ENCODE measurements at places on chromosomes 1 and 21.

- DNase-seq: no peak
Observed at GRCh38 chr21:34510148-34511142, 1.6 kb downstream of the KCNE1 start.

- no peak for DNase-seq
Observed at GRCh38 chr1:248596615-248597014, 885 bp downstream of the OR2T10 start.

GRCh38 chr1:217363319-217363718 is 267.6 kb downstream of the GPATCH2 start:
- no peak for DNase-seq

DNA sequence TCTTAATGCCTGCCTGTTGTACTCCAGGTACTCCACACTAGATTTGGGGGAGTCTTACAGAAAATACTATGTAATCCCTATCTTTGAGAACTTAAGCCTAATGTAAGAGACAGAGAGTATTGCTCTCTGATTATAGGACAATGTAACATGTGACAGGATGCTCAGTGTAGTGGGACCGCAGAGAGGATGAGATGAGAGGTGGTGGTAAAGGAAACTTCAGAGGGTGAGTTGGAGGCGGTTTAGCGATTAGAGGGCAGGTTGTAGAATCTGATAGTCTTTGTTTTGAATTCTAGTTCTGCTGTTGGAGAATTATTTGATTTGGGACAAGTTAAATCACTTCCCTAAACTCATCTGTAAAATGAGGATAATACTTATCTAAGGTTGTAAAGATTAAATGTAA is 5.4 kb downstream of the SOAT1 start:
- DNase-seq: no peak

- DNase-seq: no peak
Observed at GRCh38 chr1:182407724-182408123, 7.3 kb upstream of the TEDDM1 start.

- no peak for DNase-seq
Observed at GRCh38 chr1:200911361-200911760, 16.7 kb downstream of the INAVA start.

- peak; percentile 73 for DNase-seq
Observed at GRCh38 chr1:26431979-26432695, at the start of gene DHDDS. TSS of gene DHDDS (plus strand) at chr1:26432321. CDS start at chr1:26432946, 625 bp downstream.

DNA sequence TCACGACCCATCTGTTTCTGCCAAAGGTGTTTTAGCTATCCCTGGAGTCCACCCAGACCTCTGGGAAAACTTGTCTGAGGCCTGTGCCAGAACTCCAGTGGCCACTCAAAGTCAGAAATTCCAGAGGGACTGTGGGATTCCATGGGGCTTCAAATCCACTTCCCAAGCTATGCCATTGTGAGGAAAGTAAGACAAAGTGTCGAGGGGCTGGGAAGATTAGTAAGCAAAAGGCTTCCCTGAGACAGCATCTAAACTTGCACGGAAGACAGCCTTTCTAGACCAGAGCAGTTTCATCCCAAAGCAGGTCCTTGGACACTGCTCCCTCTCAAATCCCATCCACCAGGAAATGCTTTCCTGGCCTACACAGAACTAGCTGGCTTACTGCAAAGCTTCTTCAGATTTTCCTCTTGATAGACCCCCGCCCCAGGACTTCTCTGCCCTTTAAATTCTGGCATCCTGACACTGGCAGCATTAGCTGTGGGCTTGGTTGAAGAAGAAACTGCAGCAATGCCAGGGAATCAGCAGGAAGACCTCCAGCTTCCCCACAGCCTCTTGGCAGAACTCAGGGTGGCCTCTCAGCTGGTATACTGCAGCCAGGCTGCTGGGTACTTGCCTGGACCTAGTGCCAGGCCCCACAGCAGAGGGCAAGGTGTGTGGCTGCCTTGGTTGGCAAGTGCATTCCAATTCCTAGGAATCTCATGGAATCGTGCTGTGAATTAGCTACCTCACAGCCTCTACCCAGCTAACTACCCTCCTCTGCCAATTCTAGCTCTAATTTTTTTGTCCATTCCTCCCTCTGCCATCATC is 27.3 kb upstream of the LMX1A start:
- no peak for DNase-seq

DNA sequence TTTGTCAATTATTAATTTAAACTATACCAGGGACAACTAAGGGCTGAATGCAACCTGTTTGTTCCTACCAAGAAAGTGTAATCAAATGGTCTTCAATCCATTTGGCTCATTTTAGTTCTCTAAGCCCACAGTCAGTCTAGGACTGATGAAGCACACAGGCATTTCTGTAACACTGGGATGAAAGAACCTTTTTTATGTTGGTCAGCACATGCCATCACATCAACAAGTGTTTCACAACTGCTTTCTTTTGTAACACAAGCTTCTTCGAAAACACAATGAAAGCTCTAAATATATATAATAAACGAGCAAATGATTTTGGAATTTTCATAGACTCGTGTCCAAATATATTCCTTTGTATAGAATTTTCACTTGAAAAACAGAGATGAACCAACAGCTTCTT is 28.8 kb downstream of the HEATR1 start:
- no peak for DNase-seq

DNA sequence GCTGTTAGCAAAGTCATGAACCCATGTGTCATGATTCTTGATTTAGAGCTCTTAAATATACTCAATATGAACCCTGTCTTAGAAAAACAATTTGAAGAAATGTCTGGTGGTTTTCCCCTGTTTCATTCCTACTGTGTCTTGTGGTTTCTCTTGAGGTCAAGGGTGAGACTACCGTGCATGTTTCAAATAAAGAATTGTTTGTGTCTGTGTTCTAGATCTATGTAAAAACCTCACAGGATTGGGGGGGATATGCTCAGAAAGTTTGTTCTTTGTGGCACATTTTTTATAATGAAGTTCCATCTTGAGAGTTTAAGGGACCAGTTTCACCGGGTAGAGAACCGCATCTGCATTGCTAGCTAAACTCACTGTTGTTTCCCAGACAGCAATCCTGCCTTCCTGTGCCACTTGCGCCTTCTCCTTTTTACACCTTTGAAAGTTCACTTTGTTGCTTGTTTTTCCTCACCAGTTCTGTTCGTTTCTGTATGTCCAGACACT is 30.9 kb upstream of the CACYBP start:
- no peak for DNase-seq

- DNase-seq: no peak
Observed at GRCh38 chr1:58622571-58622970, 45.5 kb upstream of the TACSTD2 start.

DNA sequence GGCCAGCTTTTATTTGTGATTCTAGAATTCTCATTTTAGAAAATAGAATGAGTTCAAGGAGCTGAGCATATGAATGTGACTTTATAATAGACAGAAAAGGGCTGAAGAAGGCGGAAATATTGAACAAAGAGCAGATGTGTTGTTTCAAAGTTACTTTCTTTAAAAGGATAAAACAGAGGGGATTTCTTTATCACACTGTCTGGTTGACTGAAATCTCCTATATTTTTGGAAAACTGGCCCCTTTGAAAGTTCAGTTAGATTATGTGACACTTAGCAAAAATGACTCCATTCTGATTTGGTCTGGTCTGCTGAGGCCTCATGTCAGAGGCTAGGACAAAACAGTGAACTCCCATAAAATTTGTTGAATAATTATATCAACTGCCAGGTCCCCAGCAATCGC is 46.4 kb upstream of the DNAH14 start:
- DNase-seq: no peak

DNA sequence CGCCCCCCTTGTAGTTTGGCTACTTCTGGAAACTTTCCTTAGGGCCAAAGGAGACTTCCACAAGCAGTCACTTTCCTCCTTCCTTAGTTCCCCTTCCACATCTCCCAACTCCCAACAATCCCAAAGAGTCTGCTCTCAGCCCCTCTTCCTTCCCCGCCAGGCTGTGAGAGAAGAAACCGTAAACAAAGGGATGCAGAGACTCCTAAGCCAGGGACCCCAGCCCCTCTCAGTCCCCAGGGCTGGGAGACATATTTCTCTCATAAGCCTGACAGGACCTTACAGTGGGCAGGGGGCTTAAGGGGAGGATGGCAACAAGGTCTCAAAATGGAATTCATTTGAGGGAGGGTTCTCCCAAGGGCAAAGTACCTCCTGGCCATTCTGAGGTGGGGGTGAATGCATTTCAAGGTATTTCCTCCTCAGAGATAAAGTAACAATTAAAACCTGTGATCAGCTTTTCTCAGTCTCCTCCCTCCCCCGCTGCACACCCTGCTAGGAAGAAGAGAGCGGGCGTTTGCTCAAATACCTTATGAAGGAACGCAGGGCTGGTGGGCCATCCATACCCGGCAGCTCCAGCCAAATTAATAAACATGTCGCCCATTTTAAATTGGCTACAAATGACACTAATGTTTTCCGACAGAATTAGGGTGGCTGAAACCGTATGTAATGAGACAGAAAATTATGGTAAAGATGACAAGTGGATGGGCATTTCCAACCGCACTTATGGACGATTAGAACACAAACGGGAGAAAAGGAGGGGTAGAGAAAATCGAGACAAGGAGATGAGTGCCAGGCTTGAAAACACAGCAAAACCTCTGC is 4.0 kb downstream of the BARHL2 start:
- DNase-seq: no peak

DNA sequence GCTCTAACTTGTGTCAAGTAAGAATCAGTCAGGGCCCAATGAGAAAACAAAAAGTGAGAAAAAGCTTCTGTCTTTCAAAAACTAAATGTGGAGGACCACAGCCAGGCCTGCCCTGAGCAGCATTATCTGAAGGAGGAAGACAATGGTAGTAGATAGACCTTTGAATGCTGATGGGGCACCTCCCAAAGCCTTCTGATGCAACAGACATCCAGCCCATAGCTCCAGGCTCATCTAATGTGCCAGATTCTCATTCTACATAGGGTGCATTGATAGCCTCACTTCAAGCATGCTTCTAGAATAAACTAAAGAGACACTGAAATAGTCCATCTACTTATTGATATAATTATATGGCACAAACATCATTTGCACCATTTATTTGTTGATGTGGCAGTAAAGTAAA is 351.6 kb downstream of the HHIPL2 start:
- no peak for DNase-seq

- DNase-seq: no peak
Observed at GRCh38 chr1:14974361-14974760, 179.2 kb upstream of the TMEM51 start.

- no peak for DNase-seq
Observed at GRCh38 chr1:39026866-39027507, 837 bp downstream of the NDUFS5 start.

DNA sequence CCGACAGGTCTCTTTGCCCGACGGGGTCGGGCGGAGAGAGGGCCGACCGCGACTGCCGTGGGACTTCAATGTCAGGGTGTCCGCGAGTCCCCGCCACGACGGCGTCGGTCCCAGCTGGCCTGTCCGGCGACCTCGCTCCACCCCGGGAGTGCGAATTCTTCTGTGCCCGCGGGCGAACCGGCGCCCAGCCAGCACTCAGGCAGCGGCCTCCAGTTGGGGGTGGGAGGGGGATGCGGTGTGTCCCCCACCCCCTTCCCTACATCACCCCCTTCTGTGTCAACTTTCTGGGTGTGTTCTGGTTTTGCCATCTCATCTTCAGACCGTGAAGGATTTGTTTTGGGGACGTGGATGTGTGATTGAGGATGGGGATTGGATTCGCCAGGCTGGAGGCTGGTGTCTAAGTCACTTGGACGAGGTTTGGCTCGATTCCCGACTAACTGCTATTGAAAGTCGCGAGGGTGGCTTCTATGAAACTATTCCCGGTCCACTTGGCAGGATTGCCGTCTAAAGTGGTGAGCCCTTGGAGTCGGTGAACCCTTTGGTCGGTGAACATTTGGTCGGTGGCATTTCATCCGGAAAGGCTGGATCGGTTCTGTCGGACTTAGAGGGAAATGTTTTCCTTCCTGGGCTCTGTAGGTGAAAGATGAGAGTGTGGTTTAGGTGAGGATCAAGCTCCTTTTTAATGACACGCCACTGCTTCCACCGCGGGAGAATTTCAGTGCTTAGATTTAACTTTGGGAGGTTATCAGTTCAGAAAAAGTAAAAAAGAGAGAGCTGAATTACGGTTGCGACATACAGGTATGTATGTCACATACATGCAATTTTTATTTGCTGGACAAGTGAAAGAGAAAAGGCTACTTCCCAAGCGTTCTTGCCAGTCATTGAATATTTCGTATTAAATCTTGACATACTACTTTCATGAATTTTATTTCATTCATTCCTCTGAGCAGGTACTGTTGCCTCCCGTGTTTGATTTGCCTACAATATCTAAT is 771 bp downstream of the ABCD3 start:
- DNase-seq: no peak

DNA sequence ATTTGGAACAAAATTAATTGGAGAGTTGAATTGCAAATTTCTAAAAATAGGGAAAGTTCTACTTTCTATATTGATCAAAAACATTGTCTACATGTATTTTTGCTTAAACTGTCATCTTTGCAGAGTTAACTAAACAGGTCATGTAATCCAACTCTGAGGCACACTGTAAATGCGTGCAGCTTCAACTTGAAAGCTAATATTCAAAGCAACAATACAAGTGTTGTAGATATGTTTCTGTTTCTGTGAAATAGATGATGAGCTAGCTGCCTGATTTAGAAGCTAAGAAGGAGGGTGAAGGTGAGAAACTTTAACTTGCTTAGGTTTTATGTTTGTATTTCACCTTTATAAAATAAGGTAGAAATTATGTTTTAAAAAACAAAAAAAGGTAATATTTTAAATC is 77.2 kb downstream of the IVNS1ABP start:
- DNase-seq: no peak

- no peak for DNase-seq
Observed at GRCh38 chr1:43969416-43969745, 429 bp upstream of the DPH2 start.

GRCh38 chr21:27425574-27425973 is 458.7 kb upstream of the ADAMTS5 start:
- no peak for DNase-seq

DNA sequence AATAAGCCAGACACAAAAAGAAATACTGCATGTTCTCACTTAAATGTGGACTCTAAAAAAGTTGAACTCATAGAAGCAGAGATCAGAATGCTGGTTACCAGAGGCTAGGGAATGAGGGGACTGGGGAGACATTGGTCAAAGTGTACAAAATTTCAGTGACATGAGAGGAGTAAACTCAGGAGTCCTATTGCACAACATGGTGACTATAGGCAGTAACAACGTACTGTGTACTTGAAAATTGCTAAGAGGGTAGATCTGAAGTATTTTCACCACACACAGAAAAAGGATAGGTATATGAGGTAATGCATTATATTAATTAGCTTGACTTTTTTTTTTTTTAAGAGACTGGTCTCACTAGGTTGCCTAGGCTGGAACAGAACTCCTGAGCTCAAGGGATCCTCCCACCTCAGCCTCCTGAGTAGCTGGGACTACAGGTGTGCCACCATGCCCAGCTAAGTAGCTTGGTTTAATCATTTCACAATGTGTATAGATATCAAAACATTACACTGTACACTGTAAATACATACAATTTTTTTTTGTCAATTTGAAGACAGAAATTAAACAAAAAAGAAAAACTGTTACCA is 7.4 kb downstream of the ZNF496 start:
- no peak for DNase-seq

All from cortex of kidney (tissue), 1 donor.